ENCODE measurements at places on chromosomes 5 and 9.

GRCh38 chr5:94945656-94946055, 327.2 kb downstream of the SLF1 start:
- DNase-seq: no peak

GRCh38 chr9:68429631-68430030, 73.2 kb downstream of the PGM5 start:
- DNase-seq: no peak

GRCh38 chr5:138654281-138654867, 79.2 kb upstream of the HSPA9 start:
- peak; percentile 41 for DNase-seq

- no peak for DNase-seq
Measured at GRCh38 chr9:27202056-27202455, 93.0 kb downstream of the TEK start.

DNA sequence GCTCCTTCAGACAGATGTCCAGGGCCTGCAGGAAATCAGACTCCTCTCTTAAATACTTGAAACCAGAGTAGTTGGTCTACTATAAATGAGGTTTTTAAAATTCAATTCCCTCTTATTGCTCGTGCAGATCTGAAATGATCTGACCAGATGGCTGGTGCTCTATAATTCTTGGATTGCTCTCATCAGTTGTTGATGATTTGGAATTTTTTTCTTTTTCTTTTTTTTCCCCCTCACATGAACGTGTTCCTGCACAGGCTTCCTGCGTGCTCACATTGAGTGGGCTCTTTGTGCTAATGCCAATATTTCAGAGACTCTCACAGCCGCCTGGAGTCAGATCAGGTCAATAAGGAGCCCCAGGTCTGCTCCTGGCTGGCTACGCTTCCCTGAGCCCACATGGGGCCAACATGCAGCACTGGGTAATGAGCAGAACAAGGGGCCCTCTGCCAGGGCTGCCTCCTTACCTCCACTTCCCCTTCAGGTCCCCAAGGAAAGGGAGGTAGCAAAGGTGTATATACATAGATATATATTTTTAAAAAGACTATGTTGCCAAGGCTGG, 82.0 kb downstream of the SIL1 start:
- DNase-seq: no peak

- no peak for DNase-seq
Measured at GRCh38 chr5:3825531-3826451, 230.2 kb downstream of the IRX1 start.

DNA sequence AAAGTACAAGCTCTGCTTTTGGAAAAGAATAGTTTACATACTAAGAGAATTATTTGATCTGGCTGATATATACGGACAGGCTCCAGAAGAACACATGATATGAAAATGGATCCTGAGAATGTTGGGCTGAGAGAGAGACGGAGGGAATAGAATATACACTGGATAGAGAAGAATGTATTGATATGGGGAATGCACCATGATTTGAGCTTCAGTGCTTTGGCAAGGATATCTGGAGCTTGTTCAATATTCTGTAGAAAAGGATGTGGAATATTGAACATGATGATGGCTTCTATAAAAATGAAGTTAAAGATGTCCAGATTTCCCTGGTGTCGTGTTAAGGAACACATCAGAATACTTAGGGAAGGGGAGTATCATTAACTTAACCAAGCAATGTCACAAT, 280.5 kb upstream of the VLDLR start:
- no peak for DNase-seq

DNA sequence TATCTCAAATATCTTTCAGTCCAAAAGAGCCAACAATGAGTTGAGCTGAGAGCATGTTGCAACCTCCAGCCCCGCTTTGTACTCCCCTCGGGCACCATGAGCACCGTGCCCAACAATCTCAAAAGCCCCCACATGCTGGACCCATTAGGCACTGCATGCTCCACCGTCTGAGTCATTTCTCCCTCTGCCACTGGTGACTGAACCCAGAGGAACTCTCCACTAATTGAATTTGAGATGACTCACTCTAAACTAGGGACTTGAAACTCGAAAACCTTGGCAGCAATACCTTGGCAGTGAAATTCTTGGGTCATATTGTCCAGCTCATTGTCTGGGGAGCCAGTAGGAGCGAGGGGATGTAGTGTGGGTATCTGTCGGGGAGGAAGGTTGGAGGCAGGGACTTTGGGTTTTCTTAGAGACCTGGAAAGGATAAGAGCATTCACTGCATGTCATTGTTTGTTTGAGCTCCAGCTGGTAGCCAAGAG, 49.9 kb upstream of the SLIT3 start:
- DNase-seq: no peak

- DNase-seq: peak; percentile 70
Measured at GRCh38 chr5:170254056-170254455, 21.3 kb downstream of the C5orf58 start.

GRCh38 chr9:35226651-35227050, 64.8 kb downstream of the UNC13B start:
- no peak for DNase-seq

DNA sequence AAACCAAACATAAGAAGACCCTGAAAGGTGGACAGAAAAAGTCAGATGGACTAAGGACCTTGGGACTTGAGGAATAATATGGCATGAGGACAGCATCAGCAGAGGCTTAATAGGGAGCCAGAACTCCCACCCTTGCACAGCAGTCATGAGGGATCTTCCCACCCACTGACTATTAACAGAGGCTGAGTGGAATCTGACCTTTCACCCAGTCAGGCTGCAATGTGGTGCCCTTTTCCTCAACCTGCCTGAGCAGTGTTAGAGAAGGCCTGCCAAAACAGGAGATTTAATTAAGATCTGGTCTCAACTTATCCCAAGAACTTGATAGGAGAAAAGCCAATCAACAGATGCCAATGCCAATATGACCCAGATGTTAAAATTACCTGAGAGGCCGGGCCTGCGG, 481.9 kb downstream of the KDM4C start:
- DNase-seq: no peak

DNA sequence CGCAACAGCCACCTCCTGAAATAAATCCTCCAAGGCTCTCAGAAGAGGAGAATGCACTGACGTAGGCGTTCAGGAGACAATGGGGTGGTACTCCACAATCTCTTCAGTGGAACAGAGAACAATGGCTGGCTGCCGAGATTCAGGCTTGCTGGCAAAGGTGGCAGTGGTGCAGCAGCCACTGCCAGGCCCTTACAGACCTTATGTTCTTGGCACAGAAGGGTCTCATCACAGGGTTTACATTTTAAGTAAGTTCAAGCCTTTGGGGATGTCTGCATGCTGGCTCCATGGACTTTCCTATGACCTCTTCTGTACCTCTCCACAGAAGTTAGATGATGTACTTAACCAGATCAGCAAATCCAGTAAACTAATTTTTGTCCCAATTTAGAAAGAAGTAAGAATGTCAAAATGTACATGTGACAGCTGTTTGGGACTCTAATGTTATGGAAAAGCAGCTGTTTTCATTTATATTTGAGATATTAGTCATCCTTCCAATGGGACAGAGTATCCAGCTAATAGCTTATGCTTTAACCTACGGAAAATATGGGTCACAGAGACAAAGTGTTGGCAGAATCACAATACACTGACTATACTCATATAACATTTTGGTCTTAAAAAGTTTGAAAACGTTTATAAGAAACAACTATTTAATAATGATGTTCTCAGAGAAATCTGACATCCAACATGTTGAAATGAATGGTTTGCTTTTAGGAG, 180.9 kb downstream of the MAPKAP1 start:
- DNase-seq: no peak

- DNase-seq: no peak
Measured at GRCh38 chr9:84791643-84792042, 122.1 kb downstream of the NTRK2 start.

DNA sequence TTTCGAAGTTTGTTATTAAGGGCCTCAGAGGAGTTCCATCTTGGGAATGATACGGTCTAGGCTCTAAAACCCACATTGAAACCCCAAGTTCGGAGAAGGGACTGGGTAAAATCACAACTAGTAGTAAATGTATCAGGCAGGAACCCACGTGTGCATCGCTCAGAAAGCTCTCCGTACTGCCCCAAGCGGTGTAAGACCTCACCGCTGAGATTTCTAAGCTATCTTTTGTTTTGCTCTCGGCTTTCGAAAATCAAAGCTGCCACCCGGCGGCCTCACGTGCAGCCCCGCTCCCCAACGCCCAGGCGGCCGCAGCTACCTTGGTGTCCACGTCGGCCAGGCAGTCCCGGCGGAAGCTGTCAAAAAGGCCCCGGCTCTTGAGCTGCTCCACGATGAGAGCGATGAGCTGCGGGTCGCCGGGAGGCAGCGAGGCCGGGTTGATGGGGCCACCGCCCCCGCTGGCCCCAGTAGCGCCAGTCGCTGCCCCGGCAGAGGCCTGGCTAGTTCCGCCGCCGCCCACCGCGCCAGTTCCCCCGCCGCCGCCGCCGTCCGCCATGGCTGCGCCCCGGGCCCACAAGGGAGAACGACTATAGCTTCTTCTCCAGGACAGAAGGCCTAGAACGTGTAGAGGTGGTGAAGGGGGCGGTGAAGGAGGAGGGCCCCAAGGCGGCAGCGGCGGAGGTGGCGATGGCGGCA, 420 bp downstream of the BOD1 start:
- DNase-seq: peak; percentile 62

GRCh38 chr5:6770826-6771607, 57.8 kb downstream of the TENT4A start:
- no peak for DNase-seq

- DNase-seq: no peak
Measured at GRCh38 chr9:15813076-15813475, 260.2 kb downstream of the CCDC171 start.

- no peak for DNase-seq
Measured at GRCh38 chr5:27124590-27124989, 86.2 kb upstream of the CDH9 start.

GRCh38 chr5:79025054-79025472, 40.0 kb upstream of the ARSB start:
- peak; percentile 26 for DNase-seq

GRCh38 chr9:88773627-88774244, 217.5 kb upstream of the S1PR3 start:
- no peak for DNase-seq

DNA sequence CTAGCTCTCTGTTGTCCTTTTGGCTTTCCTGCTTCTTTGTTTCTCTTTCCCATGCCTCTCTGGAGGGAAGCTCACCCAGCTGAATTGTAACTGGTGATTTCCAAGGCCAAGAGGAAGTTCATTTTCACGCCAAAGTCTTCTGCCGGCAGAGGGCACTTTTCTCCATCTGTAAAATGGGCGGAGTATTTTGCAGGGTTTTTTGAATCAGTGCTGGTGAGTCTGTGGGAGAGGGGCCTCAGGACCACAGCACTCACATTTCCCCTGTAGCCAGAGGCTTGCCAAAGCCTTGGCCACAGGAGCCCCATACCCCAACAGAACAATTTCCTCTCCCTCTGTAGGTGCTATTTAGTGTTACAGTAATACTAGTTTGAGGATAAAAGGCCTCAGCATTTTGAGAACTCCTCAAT, 42.3 kb upstream of the MATR3 start:
- DNase-seq: peak; percentile 23

DNA sequence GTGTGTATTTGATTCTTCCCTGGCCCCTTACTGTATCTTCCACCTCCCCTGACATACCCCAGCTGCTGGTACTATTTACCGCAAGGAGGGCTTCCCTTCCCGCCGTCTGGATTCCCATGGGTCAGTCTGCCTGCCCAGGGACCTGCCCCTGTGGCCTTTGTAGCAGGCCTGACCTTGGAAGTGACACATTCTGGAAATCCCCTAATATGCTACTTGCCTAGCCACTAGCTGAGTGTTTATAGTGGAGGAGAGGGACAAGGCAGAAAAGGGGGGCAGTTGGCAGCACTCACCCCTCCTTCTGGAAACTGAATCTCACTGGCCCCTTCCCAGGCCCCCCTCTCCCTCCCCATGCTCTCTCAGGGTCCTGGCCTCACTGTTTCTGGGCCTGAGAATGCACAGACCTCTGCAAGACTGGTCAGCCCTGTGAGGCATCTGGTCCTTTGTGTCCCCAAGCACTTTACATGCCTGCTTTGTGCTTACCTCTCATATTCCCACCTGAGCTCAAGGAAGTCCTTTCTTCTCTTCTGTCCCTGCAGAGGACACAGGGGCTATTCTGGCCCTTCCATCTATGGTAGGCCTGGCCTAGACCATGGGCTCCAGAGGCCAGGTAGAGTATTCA, 8.2 kb upstream of the CCL21 start:
- no peak for DNase-seq

- DNase-seq: no peak
Measured at GRCh38 chr9:81855538-81855937, 72.7 kb upstream of the SPATA31D4 start.

GRCh38 chr9:21931428-21931827, 62.8 kb downstream of the CDKN2A start:
- DNase-seq: no peak

GRCh38 chr9:3751125-3751758, 225.4 kb upstream of the RFX3 start:
- no peak for DNase-seq

DNA sequence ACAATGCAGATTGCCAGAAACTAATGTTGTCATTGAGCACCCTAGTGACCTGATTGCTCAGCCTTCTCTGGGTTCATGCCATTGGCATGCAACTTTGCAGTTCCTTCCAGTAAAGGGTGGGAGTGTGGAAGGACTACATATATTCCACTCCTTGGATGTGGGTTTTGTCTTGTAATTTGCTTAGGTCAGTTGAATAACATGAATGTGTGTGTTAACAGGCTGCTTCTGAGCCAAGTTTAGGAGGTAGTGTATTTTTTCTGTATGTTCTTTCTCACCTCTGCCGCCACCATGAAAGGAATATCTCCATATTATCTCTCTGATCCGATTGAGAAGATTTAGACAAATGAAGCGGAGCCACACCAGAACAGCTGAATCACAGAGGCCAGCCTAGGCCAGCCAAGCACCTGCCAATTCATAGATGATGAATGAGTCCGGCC, 1929.6 kb upstream of the CDH6 start:
- DNase-seq: no peak
